ENCODE measurements at places on chromosomes 4 and X. TPM values are rescaled to one million over a fixed set of nuclear protein-coding genes. Genes with fewer than 3 reads are reported as not detected.

Gene FGG
- 0.19 TPM for total RNA-seq

Gene SPANXA1
- total RNA-seq: not detected

Gene TREX2
- total RNA-seq: 4.1 TPM

Gene RNF113A
- 18.0 TPM for total RNA-seq

Gene GC
- not detected for total RNA-seq

Gene NHS
- total RNA-seq: 0.14 TPM

Gene TLR8
- total RNA-seq: not detected
